ENCODE measurements at places on chromosomes 11 and 22.

- no peak for DNase-seq
These were observed 237.2 kb downstream of the DDX10 start for GRCh38 chr11:108902027-108902469.

GRCh38 chr22:19872779-19873137, 18.1 kb upstream of the GNB1L start:
- DNase-seq = peak; percentile 23

DNA sequence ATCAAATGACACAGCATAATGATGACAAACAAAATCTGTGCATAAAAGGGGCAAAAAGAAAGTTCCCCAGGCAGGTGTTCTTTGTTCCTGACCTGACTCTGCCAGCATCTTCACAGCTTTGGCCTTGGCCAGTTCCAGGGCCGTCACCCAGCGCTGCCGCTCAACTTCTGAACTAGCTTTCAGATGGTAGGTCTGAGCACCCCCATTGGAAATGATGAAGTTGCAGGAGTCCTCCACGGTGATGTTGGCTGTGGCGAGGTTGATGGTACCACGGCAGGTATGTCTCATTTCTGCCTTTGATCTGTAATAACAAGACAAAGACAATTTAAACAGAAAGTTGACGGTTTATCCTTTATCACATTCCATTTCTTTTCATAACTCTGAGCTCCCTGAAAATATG, 5.3 kb downstream of the OSBP start:
- peak; percentile 40 for DNase-seq

DNA sequence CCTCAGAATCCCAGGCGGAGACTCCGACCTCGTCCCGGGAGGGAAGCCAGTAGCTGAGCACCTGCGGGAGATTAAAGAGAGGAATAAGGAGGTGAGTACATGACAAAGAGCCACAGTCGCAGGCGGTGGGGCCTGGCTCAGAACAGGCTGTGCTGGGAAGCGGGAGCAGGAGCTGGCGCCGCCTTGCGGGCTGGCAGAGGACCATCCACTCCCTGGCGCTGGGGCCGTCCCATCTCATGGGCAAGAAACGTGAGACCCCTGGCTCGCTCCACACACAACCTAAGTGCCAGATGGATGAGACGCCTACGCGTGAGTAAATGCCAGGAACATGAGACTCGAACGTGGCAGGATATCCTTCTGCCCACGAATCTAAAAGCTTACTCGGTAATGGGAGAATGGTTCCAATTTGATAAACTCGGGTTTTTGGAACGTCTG, 6.3 kb downstream of the CEND1 start:
- DNase-seq = peak; percentile 39

DNA sequence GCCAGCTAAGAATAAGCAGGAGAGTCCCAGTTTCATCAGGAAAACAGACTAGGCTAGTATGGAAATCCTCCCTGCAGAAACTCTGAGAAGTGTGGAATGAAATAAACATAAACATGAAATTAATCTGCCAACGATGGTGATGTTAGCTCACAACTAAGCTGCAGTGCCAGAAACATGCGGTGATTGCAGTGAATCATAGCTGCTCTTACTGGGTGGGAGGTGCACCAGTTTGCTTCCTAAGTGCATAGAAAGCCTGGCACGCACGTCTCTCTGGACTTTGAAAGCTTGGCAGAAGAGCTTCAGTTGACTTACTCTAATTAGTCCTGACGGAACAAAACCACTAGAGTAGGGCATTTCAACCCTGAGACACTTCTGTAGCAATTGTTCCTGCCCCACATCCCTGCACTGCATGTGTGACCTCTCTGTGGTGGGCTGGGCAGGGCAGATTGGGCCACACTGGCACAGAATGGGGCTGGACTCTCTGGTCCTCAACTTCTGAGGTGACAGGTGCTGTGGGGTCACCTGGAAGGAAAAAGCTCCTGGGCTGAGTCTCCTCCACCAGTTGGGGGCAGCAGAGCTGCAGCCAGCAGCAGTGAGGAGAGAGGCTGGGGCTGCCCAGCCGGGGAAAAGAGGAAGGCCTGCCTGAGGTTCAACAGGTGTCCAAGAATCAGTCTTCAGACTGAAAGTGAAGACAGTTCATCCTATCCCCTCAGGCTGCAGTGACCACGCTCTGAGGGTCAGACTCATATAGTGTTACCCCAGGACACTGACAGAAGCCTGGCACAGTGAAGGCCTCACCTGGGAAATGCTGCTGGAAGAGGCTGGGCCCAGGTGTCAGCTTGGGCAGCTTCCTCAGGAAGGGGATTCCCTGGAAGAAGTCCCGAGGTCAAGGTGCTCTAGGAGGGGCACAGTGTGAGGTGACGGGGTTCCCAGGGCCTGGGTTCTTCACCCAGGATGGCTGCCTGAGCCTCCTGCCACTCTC, 40.5 kb downstream of the GGTLC2 start:
- DNase-seq = peak; percentile 33

DNA sequence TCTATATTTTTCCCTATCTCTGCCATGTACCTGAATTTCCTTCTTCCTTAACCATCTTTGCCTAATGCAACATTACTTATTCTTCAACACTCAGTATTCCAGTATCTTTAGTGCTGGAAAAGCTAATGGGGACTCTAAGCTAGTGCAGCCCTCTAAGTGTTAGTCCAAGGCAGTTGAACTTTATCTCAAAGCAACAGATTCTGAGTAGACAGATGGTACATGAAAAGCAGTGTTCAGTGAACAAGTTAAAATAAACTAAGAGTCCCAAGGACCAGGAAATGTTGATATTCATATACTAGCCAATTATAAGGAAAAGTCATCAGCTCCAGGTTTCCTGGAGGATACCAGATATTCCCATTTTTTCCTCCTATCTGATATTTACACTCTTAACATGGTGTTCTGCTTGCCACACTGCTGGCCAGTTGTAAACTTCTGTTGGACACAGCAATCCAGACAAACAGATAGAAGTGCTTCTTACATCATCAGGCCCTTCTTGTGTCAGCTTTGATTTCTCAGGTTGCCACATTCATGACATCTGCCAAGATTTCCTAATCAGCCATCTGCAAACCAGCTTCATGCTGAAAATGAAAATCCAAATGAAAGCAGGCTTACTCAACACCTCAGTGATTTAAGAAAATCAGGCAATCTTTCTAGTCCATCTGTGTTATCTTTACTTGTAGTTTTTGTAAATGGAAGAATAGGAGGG, 255.9 kb upstream of the POU2AF2 start:
- DNase-seq = no peak

GRCh38 chr11:129291546-129291945, 84.1 kb upstream of the BARX2 start:
- DNase-seq = no peak

- DNase-seq = peak; percentile 36
These were observed 128.2 kb downstream of the ZNF280B start for GRCh38 chr22:22380098-22381030.

GRCh38 chr11:127492029-127492428, 491.5 kb upstream of the KIRREL3 start:
- no peak for DNase-seq

GRCh38 chr11:91187314-91187713, 964.5 kb upstream of the CHORDC1 start:
- DNase-seq = no peak

DNA sequence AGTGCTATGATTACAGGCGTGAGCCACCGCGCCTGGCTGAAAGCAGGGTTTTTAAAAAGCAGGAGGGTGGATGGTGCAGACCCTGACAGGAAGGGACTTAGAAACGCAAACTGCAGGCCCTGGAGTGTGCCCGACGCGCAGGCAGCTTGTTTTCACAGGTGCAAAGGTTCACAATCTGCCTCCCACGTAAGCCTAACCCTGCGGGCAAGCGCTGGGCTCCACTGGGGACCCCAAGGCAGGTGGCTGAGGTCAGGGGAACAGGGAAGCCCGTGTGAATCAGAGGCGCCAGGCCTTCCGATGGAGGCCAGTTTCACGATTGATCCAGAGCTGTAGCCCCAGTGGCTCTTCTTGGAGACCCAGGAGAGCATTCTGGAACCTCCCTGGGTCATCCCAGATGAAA, 256.3 kb downstream of the BRD1 start:
- DNase-seq = no peak

DNA sequence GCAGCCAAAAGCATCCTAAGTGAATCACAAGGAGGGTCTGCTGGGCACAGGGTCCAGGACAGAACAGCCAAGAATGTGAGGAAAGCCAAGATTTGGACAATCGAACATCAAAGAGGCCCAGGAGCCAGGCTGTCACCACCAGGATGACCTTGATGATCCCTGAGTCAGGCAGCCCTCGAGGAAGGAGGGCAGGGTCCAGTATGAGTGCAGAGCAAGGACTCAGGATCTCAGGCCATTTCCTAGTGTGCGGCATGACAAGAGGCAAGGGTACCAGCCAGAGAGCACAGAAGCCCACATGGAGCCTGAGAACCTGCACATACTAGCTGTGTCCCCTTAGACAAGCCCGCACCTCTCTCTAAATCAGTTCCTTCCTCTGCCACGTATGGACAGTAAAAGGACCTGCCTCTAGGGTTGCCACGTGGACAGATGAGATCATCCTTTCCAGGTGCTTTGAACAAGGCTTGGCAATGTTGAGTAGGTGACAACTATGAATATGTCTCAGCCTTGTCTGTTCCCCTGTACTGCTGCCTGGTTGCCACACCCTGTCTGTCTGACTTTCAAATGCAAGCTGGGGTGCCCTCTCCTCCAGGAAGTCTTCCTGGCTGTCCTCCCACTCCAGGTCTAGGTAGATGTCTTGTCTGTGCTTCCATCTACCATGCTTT, 32.2 kb upstream of the ISX start:
- no peak for DNase-seq

DNA sequence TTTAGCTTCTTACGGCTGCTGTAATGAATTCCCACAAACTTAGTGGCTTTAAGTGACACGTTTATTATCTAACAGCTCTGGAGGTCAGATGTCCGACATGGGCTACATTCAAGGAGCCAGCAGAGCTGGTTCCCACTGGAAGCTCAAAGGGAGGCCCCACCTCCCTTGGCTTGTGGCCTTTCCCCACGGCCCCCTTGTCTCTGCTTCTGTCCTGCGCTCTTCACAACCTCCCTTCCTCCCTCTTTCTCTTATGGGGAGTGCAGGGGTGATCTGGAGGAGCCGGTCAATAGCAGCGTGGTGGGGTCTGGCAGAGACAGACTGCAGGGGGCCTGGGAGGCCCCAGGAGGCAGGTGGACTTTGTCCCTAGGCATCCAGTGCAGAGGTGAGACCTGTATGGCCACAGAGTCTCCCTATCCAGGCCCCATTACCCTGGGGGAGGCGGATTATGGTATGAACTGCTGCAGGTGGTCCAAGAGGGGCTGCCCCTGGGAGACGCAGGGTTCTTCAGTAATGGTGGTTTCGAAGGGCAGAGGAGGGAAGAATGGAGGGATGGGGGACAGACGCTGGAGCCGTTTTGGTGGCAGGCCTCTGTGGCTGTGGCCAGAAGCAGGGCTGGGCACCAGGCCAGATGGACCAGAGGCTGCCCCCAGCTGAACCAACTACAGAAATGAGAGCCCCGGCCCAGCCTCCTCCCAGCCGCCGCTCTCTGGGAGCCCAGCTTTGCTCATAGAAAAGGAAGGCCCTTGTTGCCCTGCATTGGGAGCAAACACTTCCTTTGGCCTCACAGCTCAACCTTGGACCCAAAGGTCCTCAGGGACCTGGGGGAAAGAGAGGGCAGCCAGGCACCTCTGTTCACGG, 30.7 kb upstream of the KCNQ1OT1 start:
- DNase-seq = no peak

DNA sequence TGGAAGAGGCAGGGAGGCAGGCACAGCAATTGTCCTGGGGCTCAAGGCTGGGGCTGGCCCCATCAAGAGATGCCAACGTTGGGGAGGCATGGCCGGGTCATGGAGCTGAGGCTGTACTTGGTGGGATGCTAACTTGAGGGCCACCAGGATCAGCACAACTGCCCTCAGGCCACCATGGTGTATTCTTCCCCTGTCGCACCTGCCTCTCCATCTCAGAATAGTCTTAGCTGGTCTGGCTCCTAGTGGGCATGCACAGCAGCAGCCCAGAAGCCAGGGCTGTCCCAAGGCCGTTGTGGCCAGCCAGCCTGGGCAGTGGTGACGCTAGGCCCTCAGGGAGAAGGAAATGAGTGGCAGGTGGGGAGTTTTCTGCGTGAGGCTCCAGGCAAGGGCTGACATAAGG, 91.3 kb downstream of the DHCR7 start:
- no peak for DNase-seq

- no peak for DNase-seq
These were observed 25.7 kb upstream of the SCGB1A1 start for GRCh38 chr11:62393061-62393611.

- DNase-seq = no peak
These were observed 704.0 kb downstream of the KCNA4 start for GRCh38 chr11:29312812-29313211.

- no peak for DNase-seq
These were observed 13.7 kb upstream of the UCP3 start for GRCh38 chr11:74022546-74022945.

GRCh38 chr11:10291801-10292638, 2.0 kb downstream of the SBF2 start:
- DNase-seq = no peak

GRCh38 chr22:39718921-39719475, 148.4 kb downstream of the CACNA1I start:
- DNase-seq = no peak

DNA sequence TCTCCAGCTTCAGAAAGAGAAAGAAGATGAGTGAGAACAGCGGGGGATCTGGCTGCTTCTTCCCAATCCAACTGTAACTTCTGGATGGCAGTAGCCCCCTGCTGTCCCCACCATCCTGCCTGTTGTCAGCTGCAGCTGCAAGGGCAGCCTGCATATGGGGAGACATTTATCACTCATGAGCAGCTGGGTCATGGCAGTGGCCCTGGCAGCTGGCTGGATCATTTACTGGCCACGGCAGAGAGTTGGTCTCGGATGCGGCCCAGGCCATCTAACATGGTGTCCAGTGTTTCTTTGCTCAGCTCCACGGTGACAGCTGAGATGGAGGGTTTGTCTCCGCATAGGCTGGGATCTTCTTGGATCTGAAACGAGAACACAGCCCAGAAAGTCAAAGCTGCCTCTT, 14.8 kb downstream of the COMMD9 start:
- DNase-seq = peak; percentile 4

DNA sequence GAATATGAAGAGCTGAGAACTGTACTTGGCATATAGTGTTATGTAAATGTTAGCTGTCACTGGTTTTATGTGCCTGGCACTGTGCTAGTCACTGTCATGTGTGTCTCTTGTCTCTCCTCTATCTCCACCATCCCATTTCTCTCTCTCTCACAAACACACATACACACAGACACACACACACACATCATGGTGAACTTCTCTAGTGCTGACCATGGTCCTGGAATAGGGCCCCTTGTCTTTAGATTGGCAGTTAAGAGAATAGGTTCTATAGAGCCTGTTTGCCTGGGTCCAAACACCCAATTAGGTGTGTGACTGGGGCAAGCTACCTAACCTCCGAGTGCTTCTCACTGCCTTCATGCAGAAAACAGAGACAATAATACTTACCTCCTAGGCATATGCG, 109.7 kb upstream of the NARS2 start:
- DNase-seq = no peak

Measured in stimulated activated CD8-positive, alpha-beta memory T cell treated with anti-CD3 and anti-CD28 coated beads, Interleukin-4, amount 100 ng/mL, for 48 hours (primary cell).